ENCODE measurements at places on chromosomes 11 and 22.

DNA sequence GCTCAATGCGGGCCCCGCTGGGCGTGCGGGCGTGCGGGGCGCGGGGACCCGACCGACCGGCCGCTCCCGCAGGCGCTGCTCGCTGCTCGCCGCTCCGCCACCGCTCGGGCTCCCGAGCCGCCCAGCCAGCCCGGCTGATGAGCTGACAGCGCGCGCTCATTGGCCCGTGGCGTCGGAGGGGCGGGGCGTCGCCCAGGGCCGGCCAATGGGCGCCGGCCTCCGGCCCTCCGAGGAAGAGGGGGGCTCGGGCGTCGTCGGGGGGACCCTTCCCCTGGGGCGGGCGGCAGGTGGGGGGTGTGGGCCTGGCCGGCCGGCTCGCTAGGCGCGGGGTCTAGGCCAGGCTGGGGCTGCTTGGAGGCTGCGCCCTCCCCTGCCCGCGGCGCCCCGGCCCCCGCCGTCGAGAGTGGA, at the start of gene SCUBE1:
SCUBE1 (minus strand) TSS at position 111 of the 408 bp plus-strand sequence. CDS start 111 bp downstream, outside the sequence.
- DNase-seq, result peak; percentile 80

- DNase-seq, result peak; percentile 41
Measured at GRCh38 chr22:32024796-32025195, 18.3 kb upstream of the SLC5A1 start.

- no peak for DNase-seq
Measured at GRCh38 chr11:46633291-46634217, 16.2 kb downstream of the ATG13 start.

- peak; percentile 21 for DNase-seq
Measured at GRCh38 chr11:95692526-95693260, 96.9 kb downstream of the FAM76B start.

GRCh38 chr22:34769361-34769760, 296.6 kb upstream of the ISX start:
- no peak for DNase-seq

GRCh38 chr11:59559886-59560285, 48.5 kb downstream of the OR4D9 start:
- no peak for DNase-seq

DNA sequence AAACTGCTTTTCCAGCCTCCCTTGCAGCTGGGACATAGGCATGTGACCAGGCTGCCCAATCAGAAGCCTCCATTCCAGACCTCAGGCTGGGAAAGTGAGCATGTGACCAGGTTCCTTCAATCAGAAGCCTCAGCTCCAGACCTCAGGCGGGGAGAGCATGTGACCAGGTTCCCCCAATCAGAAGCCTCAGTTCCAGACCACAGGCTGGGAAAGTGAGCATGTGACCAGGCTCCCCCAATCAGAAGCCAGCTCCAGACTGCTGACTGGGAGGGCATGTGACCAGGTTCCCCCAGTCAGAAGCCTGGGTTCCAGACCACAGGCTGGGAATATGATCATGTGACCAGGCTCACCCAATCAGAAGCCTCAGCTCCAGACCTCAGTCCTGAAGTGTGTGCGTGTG, 11.7 kb upstream of the IL2RB start:
- DNase-seq, result peak; percentile 83

DNA sequence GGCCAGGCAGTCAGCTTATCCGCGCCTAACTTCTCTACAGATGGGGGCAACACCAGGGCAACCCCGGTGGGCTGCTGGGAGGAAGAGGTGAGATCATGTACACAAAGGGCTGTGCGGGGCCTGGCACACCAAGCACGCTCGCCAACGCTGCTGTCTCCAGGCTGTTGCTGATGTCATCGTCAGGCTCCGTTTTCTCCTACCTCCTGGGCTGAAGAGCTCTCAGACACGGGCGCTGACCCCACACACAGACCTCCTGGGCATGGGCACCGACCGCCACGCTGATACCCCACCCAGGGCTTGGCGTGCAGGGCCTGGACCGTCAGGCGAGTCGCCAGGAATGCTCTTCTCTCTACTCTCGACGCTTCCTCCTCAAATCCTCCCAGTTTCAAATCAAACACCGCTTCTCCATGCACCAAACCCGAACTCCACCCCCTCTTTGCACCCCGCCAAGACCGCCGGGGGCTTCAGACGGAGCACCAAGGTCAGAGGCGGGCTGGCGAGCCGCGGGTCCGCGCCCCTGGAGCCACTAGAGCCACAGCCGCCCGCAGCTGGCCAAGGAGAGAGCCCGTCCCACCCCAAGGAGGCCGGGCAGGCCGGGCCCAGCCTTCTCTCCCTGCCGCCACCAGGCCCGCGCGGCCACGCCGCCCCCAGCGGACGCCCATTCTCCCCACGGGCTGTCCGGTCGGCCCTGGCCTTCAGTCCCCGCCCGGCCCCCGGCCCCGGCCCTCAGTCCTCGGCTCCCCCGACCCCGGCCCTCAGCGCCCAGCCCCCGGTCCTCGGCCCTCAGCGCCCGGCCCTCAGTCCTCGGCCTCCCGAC, 772 bp downstream of the SBF1 start:
- DNase-seq, result no peak

DNA sequence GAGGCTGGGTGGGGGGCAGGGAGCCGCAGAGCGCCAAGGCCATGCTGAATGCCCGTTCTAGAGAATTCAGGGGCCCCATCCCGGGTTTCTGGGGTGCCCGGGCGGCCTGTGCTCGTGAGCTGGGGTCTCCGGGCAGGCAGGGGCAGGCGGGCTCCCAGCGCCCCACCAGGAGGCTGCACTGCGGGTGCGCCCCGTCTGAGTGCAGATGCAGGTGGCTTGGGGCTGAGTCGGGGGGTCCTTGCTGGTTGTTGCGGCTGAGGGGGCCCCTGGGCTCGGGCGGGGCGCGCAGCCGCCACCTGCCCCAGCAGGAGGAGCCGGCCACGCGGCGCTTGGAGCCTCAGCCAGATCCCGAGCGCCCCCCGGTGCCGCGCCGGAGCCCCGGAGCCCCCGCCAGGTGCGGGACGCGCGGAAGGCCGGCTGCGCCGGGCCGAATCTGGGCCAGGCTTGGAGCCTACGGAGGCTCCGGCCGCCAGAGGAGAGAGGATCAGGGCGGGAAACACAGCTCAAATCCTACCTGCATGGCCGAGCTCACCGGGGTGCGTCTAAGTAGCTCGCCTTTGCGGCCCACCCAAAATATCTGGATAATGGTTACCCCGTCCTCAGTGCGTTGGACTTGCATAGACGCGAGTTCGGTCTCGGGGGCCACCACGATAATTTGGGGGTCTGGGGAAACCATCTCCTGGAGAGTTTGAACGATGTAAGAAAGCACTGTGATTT, 590 bp upstream of the IGF2 start:
- no peak for DNase-seq

DNA sequence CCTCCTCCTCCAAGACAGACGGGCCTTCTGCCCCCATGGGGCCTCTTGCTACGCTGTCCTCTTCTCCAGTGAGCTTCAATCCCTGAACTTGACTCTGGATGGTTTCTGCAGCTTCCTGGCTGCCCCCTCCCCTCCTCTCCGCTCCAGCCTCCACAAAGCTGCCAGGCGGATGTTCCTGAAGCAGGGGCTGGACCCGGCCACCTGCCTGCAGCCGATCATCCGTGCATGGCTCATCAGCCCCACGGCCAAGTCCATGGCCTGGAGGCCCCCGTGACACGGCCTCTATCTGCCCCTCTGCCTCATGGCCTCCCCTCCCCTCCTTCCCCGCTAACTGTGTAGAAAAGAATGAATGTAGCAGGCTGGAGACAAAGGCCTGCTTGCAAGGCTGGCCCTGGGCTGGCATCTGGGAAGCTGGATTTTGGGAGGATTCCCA, 6.8 kb upstream of the SUN2 start:
- no peak for DNase-seq

GRCh38 chr22:19679522-19680101, 34.7 kb upstream of the SEPTIN5 start:
- peak; percentile 32 for DNase-seq

GRCh38 chr11:113188371-113188834, 126.0 kb upstream of the TTC12 start:
- no peak for DNase-seq

DNA sequence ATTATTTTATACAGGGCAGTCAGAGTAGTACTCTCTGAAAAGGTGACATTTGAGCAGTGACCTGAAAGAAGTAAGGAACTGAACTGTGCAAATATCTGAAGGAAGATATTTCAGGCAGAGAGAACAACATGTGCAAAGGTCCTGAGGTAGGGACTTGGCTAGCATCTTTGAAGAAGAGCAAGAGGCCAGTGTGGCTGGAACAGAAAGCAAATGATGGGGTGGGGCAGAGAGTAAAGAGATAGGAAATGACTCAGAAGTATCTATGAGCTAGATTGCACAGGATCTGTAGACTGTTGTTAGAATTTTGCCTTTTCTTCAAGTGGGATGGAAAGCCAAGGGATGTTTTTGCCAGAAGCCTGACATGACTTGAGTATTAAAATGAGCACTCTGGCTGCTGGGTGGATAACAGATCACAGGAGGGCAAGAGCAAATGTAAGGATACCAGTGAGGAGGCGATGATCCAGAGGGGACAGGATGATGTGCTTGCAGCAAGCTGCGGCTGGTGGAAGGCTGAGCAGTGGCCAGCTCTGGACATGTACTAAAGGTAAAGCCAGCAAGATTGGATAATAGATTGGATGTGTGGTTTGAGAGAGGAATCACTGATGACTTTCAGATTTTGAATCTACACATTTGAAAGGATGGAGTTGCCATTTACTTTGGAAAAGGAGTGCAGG, 33.2 kb upstream of the TTC12 start:
- no peak for DNase-seq

- DNase-seq, result no peak
Measured at GRCh38 chr11:23257088-23257487, 396.8 kb upstream of the CCDC179 start.

- peak; percentile 94 for DNase-seq
Measured at GRCh38 chr22:41444360-41445128, 2.1 kb downstream of the TOB2 start.

DNA sequence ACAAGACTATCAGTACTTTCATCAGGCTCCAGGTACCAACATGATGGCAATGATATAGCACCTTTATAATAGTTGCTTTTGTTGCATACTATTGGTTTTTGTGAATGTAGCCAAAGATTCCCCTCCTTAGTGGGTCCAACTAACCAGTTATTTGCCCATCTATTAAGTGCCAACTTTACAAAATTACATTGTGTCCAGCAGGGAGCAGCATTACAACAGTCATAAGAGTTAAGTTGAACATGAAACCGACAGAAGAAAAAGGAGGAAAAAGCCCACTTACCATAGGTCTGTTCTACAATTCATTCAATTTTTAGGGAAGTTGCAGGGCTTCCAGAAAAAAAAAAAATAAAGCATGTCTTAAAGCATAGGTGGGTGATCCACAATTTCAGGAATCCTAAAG, 21.6 kb downstream of the IMMP1L start:
- DNase-seq, result peak; percentile 65

- peak; percentile 99 for DNase-seq
Measured at GRCh38 chr11:66950112-66950535, 8.1 kb downstream of the PC start.

DNA sequence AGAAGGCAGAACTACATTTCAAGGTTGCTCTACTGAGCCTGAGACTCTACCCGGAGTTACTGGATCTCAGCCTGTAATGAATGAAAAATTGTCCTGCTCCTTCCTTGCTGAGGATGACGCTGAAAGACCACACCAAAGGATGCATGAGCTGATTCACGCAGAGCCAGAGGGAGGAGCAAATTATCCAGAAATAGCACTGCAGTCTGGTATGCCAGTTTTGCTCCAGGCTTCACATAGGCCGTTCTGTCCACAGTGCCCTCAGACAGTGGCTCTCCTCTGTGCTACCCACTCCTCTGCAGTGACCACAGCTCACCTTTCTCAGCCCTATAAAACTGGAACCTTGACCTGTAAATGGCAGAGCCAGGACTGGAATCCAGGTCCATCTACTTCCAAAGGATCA, 79.3 kb upstream of the GALNT18 start:
- DNase-seq, result no peak

DNA sequence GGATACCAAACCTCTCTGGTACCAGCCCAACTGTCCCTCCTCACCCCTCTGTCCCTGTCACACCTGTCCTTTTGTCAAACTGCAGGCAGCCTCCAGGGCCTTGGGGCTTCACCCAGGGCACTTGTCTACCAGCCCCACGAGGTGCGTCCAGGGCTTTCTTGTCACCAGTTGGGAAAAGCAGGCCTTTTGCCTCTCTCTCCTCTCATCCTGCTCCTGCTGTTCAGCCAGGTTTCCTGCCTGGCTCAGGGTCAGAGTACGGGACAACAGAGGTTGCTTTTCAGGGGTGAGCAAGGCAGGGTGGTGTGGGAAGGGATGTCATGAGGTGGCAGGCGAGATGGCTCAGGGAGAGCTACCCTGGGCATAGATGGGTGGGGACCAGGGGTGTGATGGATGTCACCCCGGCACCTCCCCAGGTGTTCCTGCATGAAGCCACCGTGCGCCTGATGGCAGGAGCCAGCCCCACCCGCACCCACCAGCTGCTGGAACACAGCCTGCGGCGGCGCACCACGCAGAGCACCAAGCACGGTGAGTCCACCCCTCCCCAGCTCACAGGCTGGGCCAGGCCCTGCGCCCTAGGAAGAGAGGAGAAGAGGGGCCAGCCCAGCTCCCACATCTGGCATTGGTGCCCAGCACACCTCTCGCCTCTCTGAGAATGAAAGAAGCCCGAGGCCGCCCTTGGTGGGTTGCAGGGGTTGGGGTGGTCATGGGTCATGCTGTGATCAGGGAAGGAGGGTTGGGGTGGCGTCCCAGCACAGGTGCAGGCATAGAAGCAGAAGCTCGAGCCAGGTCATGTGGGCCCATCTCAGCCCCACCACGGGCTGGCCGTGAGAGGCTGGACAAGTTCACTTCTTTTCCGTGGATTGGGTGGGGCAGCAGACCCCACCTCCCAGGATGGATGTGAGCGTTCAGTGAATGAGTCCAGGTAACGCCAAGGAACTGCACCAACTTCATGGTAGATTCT, 10.1 kb downstream of the SHISA8 start:
- DNase-seq, result no peak

GRCh38 chr11:34510673-34511072, 2.9 kb downstream of the ELF5 start:
- DNase-seq, result no peak

GRCh38 chr22:45976254-45977002, 534 bp downstream of the WNT7B start:
- DNase-seq, result peak; percentile 20

DNA sequence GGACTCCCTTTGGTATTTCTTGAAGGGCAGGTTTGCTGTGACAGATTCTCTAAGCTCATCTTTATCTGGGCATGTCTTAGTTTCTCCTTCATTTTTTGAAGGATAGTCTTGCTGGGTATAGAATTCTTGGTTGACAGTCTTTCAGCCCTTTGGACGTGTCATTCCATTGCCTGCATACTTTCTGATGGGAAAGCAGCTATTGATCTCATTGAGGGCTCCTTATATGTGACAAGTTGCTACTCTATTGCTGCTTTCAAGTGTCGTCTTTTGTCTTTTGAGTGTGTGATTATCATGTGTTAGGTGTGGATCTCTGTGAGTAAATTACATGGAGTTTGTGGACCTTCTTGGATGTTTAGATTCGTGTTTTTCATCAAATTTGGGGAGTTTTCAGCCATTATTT, 21.9 kb downstream of the IGHMBP2 start:
- no peak for DNase-seq

- no peak for DNase-seq
Measured at GRCh38 chr11:109730669-109731068, 308.7 kb downstream of the C11orf87 start.

DNA sequence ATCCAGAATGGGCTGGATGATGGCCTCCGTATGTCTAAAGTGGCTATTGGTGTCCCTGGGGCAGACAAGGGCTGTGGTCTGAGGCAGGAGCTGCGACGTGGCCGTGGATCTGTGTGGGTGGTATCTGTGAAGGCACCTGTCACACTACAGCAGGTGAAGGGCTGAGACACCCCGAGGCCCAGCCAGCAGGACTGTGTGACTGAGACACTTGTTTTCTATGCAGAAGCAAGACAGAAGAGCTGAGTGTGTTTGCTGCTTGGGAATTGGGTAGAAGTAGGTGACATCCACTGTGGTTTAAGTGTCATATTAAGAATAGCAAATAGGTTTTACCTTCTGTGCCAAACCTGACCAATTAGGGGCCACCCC, 35.0 kb downstream of the AMPD3 start:
- DNase-seq, result no peak

All from trophoblast cell (in vitro differentiated cells and primary cell).